ENCODE measurements at places on chromosomes 6 and 20.

- no peak for DNase-seq
Measured at GRCh38 chr20:35539756-35540212, 2.1 kb upstream of the ERGIC3 start.

GRCh38 chr6:26216886-26217713, 129.9 kb downstream of the HFE start:
- peak; percentile 72 for DNase-seq

DNA sequence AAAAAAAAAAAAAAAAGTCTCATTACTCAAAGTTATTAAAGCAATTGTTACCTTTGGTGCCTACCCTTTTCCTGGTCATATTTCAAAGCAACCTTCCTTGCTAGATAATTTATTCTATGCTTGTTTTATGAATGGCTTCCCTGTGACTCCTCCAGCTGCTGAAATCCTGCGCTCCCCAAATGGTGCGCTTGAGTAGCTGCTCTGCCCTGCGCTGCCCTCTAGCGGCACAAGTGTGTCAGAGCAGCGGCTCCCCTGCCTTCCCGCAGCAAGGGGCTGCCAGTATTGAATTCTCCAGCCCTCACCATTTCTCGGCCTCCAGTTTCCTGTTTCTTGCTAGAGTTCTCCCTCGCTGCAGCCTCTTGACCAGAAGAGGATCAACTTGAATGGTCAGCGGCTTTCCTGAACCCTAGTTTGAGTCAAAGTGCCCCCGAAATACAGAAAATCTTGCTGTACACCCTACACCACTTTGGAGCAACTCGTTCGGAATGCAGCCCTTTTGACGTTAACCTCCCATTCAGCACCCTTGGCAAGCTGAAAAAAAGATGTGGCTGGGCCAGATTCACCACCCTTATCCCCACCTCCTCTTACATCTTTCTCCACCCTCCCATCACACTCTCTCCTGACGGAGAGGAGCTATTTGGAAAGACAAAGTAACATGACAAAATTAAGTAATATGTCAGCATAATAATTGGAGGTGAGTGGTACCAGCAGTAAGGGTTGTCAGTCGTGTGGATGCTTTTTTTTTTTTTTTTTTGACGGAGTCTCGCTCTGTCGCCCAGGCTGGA, 60.4 kb upstream of the KLHL31 start:
- DNase-seq = peak; percentile 74

DNA sequence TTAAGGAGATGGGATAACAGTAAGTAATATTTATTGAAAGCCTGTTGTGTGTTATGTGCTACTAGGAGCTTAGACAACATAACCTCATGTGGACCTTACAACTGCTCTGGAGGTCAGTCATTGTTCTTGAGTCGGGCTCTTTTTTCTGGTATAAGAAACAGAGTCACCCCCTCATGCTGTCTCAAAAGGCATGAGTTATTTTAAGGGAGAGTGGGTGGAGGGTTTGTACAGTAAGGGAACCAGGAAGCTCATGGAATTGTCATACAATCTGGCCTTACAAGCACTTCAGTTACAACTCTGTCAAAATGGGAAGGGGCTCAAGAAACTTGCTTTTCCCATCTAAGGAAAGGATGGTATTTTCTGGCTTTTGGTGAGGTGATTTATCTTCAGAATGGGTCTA, 16.5 kb upstream of the DSE start:
- no peak for DNase-seq

- DNase-seq = no peak
Measured at GRCh38 chr6:143634486-143634885, 43.3 kb upstream of the PHACTR2 start.

DNA sequence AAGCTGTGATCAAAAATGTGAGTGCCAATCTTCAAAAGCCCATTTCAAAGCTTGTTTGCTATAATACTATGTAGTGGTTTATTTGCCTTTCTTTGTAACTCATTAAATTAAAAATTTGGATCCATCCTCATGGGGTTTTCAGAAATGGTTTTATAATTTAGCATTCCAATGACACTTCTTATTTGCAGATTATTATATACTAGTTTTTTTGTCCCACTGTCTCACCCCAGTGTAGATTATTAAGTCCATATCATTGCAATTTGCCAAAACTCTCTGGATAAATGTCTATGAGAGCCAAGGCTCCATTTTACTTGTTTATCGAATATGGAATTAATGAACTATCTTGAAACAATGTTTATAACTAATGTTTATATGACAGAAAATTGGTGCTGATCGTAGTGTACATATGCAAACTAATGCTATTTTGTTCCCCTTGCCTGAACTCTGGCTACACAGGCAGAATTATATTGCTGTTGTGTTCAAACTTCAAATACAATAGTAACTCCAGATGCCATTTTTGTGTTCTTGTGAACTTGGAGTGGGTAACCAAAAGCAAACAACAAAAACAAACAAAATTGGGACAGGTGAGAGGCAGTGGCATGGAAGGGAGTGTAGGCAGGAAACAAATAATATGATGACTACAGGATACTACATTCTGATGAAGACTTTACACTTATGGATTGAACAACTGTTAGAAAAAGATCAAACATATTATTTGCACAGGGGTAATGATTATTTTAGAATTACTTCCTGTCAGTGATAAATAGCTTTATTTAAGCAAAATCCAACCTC, 307.1 kb upstream of the FLRT3 start:
- no peak for DNase-seq
